ENCODE measurements at places on chromosomes 6 and 20.

GRCh38 chr6:137723273-137724017 is 143.6 kb upstream of the TNFAIP3 start:
- no peak overlapping the region for H3K4me3 ChIP-seq
- peaks cover 17% of the 10 kb centered on the region for H3K4me1 ChIP-seq
- DNase-seq = no peak
- H3K36me3 ChIP-seq = peaks cover 2% of the 10 kb centered on the region
- H3K27me3 ChIP-seq = peaks cover 9% of the 10 kb centered on the region

DNA sequence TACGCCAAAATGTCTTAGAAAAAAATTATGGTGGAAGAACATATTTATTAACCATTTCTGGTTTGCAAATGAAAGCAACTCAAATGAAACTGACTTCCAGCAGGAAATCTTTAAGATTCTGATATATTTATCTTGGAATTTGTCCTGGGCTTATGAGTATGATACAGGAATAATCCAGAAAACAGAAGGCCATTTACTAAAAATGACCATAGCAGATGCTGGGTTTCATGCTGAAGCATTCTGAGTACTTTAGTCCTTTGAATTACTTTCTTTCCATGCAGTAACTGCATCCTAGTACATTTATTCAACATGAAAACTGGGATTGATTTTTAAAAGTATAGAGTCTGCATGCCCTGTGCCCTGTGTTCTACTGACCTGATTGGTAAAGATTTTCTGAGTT is 172.4 kb downstream of the CLVS2 start:
- H3K27ac ChIP-seq = no peak overlapping the region
- DNase-seq = no peak
- H3K27me3 ChIP-seq = no peaks in the 10 kb centered on the region
- H3K4me3 ChIP-seq = no peak overlapping the region

DNA sequence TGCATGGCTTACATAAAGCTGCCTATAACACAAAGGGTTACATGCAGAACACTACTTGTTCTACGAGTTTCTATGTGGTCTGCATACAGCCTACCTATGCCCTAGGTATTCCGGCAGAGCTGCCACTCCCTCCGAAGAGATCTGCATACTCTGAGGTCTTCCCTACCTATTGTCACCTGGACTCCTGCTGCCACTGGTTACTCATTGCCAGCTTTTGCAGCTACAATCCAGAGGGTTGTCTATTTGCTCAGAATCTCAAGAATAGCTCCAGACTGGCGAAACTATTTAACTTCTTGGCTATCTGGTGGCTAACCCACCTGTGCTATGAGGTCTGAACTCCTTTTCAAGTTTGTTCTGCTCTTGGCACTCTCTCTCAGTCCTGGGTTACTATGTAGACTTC is 323.3 kb downstream of the BMP2 start:
- DNase-seq = no peak
- H3K36me3 ChIP-seq = no peaks in the 10 kb centered on the region
- no peak overlapping the region for H3K27ac ChIP-seq

DNA sequence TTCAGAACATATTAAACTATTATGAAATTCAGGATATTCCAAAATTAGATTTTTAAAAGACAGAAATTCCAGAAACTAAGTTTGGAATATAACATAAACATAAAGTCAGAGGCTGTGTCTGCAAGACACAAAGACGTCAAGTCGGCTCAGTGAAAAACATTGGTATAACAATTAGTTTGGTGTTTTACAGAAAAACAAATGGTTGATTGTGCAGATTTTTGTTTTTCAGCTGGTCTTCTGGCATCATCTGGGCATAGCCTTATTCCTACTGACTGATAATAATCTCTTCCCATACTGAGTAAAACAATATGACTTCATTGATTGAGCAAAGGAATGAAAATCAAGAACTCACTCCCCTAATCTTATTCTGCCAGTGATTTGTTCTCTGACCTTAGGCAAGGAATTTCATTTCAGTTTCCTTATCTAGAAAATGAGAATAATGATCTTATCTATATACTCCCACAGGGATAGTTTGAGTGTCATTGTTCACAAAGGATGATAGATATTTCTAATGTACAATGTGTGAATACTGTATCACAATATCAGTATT is 84.3 kb downstream of the FRK start:
- no peaks in the 10 kb centered on the region for H3K4me1 ChIP-seq
- DNase-seq = no peak
- H3K27me3 ChIP-seq = peaks cover 4% of the 10 kb centered on the region
- H3K36me3 ChIP-seq = no peaks in the 10 kb centered on the region

GRCh38 chr6:83976037-83976755 is 57.4 kb upstream of the MRAP2 start:
- H3K4me1 ChIP-seq = no peaks in the 10 kb centered on the region
- H3K27me3 ChIP-seq = no peaks in the 10 kb centered on the region
- no peak overlapping the region for H3K4me3 ChIP-seq
- no peak for DNase-seq
- H3K36me3 ChIP-seq = no peaks in the 10 kb centered on the region
- H3K27ac ChIP-seq = no peak overlapping the region

Data from activated CD8-positive, alpha-beta T cell treated with anti-CD3 and anti-CD28 coated beads, Interleukin-2, amount 10 ng/mL, durations not matched to agents 7 days and 5 days (primary cell).